EL (cell line): ENCODE measurements at places on chromosomes 5 and 9.

- DNase-seq = peak; percentile 42
Measured at GRCh38 chr9:36738318-36738976, 165.8 kb downstream of the MELK start.

DNA sequence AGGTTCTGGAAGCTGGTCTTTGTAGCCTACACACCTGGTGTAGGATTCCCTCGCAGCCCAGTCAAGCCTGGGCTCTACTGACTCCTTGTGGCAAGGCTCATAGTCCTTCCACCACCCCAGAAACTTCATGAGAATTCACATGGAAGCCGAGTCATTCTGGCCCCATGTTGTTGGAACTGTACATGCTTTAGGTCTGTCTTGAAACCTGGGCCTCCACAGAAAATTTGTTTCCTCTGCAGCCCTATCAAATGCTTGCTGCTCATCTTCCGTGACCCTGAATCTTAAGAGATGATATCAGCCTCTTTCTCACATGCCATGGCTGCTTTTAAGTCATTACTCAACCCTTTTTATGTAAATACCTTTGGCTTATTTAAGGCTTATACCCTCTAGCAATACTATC is 113.4 kb upstream of the GRHPR start:
- DNase-seq = peak; percentile 73

DNA sequence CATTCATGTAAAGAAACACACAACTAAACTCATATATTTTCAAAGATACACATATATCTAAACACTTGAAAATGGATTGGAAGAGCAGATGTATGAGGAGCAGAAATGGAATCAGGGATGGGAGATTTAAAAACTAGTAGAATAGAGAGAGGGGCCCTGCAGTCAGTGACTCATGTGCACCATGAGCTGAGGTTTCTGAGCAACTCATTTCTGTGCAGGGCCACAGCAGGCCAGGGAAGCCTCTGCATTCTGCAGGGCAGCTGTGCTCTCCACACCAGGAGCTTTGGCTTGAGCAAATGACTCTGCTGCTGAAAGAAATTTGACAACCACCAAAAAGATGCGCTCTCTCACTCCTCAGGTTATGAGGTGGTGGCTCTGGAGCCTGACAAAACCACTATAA is 27.1 kb downstream of the LHX6 start:
- peak; percentile 41 for DNase-seq

DNA sequence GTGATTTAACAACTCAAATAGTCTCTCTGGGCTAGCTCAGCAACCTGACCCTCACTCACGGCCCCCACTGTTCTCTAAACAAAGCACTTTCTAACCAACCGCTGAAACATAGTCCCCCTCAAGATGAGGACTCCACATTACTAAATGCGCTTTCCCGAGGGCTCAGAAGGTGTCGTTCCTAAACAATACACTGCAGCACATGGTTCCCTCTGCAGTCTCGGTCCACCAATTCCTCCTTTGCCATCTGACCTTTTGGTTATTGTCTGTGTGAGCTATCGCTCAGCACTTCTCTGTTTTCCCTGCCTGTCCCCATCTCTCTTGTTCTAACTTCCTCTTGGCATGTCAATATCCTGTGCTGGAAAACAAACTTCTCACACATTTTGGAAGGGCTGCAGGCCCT is 7.2 kb downstream of the EPB41L4A start:
- DNase-seq = no peak

- no peak for DNase-seq
Measured at GRCh38 chr5:77776554-77777206, 541 bp upstream of the TBCA start.

DNA sequence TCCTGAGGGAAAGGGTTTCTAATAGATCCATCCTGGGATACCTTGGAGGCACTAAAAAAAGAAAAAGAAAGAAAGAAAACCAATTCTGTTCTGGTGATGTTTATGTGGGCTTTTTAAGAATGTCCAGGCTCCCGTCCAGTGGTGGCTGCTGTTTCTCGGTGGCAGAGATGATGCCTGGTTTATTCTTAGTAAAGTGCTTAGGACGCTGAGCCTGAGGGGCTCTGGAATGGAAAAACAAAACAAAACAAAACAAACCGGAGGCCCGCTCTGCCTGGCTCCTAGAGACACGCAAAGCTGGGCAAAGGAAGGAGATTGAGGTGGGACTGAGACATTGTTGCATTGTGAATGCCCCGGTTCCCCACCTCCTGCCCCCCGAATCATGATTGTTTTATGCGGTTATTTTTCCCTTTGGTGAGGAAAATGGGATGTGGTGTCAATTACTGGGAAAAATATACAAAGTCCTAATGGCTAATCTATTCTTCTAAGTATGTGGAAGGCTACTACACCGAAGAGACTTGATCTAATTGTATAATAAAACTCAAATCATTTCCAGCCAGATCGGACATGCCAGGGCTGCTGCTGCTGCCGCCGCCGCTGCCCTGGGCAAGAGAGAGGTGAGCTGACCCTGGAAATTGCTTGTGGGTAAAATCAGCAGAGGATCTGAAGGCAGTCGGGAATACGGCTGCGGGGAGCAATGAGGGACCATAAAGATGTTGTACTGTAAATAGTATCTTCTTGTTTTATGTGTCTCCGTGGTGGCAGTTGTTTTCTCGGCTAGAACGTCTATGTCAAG is 644.9 kb downstream of the CCDC171 start:
- peak; percentile 31 for DNase-seq

DNA sequence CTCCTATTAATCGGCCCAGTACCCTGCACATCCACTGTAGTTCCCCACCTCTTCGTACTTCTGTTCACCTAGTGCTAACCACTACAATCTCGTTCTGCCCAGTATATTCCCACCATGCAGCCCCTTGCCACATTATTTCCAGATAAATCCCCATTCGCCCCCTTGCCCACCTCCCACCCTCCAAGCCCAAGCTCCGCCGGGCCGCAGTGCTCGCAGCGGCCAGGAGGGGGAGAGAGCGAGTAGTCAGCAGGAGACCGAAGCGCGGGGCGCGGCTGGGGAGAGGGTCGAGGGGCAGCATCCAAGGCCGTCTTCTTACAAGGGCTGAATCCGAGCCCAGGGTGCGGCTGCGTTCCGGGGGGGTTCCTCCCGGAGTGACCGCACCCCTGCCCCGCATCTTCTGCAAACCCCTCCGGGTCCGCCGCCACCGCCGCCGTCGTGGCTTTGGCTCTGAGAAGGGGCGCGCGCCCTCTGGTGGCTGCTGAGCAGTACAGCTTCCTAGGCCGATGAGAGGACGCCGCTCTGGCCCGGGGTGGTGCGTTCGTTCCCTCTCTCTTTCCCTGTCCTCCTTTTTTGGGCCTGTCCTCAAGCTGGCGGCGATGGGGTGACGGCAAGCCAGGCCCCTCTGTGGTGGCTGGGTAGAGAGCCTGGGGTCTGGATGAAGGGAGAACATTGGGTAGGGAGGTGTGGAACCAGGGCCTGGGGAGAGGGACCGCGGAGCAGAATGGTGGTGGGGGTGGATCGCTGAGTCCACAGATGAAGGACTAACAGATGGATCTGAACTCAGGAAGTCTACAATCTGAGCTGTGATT is 30.0 kb upstream of the PSD2 start:
- DNase-seq = peak; percentile 76

GRCh38 chr5:19270153-19270552 is 717.8 kb downstream of the CDH18 start:
- DNase-seq = no peak

DNA sequence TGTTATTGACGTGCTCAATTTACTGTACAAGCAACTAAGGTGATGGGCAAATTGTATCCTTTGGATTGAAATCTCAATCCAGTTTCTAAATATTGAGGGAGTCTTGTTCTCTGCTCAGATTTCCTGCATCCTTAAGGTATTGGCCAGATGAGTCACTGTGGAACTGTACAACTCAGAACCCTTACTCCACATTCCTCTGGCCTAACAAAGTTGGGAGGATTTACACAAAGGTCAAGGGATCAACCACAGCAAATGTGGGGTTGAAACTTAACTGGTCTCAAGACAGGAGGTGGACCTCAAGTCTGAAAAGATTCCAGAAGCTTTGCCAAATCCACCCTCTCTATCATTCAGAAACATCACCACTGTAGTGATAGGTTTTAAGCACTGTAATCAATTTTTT is 81.5 kb upstream of the AGXT2 start:
- DNase-seq = peak; percentile 97
